Right lung (tissue), 10 donors: ENCODE measurements at places on chromosomes 3 and 15. TPM values are rescaled to one million over a fixed set of nuclear protein-coding genes. Genes with fewer than 3 reads are reported as not detected.

Gene SEMA5B
- polyA plus RNA-seq: 9.4 TPM

Gene MESP2
- 0.12 TPM for polyA plus RNA-seq

Gene MOBP
- 0.60 TPM for polyA plus RNA-seq

Gene SLC2A2
- not detected for polyA plus RNA-seq

Gene OXSM
- polyA plus RNA-seq: 23.0 TPM

Gene CELF6
- polyA plus RNA-seq: 3.6 TPM

Gene ADGRG7
- not detected for polyA plus RNA-seq
